ENCODE measurements at places on chromosomes 5 and 9.

DNA sequence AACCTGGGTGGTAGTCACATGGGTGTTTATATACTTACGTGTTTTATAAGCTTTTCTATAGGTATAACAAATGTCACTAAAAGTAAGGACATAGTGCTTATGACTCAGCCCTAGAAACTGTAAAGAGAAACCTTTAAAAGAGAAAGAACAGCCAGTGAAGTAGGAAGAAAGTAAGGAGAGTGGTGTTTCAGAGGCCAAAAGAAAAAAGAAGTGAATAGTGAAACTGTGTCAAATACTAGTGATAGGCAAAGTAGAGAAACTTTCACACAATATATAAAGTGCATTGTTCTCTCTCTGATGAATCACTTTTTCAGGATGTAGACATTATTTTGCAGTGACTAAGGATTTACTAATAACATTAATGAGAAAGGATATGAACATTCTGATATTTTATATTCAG, 74.2 kb upstream of the SUSD1 start:
- no peak for DNase-seq

DNA sequence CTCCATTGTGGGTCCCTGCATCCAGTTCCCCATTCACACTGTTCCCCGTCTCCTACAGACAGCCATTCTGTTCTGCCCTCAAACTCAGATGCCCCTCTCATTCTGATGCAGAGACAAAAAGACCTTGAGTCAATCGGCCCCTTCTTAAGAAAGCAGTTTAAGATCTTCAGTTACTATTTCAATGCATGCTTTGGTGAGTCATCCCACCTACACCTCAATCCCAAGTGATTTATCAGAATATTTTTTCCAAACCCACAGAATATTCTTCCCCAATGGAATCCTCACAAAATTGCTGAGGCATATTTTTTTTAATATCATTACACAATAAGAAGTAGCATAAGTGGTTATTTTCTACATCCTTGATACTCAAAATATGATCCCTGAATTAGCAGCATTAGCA, 92.4 kb upstream of the SLC1A1 start:
- no peak for DNase-seq

- no peak for DNase-seq
Observed at GRCh38 chr5:93746406-93747056, 5.1 kb upstream of the POU5F2 start.

GRCh38 chr5:50969151-50970031, 303.0 kb downstream of the PARP8 start:
- no peak for DNase-seq

DNA sequence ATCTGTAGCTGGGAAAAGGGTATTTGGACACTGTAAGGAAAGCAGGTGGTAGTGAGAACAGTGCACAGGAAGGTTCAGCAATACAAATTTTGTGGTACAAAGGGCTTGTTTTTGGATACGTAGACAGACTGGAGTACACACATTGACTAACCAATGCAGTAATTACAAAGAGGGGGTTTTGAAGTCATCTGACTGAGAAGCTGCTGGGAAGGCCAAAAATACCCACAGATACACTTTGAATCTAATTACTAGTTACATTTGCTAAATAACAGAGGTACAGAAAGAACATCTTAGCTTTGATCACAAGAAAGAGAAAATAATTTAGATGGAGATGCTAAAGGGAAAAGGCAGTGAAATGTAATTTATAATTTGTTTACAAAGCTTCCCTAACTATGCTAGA, 45.9 kb downstream of the PKD2L2 start:
- no peak for DNase-seq

GRCh38 chr9:129757045-129757444, 4.2 kb upstream of the PTGES start:
- no peak for DNase-seq

DNA sequence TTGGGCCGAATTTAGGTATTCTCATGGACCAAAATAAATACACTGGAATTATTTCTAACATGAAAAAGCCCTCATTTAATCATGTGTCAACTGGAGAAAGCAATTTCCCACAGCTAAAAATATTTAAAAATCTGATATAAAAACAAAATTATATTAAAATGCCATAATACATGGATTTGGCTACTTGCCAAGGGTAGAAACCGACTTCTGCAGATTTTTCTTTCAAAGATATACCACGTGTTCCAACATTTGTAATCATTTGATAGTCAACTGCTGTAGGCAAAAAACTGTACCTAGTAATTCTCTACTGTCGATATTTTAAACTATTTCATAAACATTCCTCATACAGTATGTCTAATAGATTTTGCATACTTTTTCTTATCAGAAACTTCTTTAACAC, 237.6 kb downstream of the FBXL17 start:
- DNase-seq: no peak

DNA sequence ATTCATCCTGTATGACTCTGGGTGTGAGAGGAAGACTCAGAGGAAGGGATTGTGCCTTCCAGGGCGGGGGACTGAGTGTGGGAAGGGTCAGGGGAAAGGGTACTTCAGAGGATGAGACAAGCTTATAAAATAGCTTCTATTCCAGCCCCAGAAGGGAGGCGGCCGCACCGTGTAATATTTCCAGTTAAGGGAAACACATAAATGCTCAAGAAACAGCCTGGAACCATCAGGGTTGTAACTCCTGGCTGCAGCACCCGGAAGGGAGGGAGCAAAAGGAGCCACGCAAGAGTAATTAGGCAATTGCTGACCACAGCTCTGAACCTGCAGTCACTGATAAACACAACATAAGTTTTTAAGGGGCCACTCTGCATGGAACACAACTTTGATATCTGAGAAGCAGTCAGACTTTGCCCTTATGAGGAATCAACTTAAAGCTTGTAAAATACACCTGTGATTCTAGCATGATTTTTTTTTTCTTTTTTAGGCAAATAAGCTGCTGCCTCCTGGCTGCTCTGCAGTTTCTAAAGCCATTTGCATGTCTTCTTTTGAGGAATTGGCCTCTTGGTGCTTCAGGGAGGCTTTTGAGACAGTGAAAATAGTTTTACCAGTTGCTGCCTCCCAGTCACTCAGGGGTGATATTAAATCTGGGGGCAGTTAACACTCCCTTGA, 382.7 kb downstream of the ENC1 start:
- no peak for DNase-seq

GRCh38 chr5:176548967-176549444, at the start of gene CDHR2:
CDHR2 (plus strand) TSS chr5:176549342; CDS start chr5:176565353, 16,011 bp downstream.
- no peak for DNase-seq

DNA sequence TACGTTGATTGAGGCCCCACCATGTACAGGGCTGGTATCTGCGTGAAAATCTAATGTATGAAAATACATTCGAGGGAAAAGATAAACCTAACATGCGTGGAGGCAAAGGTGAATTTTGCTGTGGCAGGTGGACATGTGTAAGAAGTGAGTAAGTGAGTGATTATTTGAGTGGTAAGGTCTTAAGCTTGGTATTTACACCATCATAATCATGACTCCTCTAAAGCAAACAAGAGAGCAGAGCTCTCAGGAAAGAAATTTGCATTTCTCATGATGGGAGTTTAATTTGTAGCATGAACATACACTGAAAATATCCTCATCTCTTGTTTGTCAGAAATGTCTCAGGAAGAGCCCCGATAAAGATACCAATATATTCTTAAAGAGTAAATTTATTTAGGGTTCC, 260.6 kb downstream of the PSAT1 start:
- no peak for DNase-seq

DNA sequence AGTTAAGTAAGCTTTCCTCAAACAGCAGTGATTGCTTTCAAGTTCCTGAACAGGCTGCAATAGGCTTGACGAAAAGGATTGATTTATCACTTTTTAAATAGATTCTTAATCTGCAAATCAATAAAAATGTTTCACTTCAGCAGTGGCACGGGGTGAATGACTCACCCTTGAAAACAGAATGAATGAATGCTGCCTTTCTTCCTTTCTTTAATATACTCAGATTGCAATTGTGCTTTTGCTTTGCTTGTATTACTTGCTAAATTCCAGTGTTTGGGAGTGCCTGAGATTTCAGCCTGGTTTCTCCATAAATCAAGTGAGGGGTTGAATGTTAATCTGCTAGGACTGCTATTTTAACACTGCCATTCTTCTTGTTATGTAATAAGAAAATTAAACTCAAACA, 1293.8 kb downstream of the PTPRD start:
- DNase-seq: no peak

DNA sequence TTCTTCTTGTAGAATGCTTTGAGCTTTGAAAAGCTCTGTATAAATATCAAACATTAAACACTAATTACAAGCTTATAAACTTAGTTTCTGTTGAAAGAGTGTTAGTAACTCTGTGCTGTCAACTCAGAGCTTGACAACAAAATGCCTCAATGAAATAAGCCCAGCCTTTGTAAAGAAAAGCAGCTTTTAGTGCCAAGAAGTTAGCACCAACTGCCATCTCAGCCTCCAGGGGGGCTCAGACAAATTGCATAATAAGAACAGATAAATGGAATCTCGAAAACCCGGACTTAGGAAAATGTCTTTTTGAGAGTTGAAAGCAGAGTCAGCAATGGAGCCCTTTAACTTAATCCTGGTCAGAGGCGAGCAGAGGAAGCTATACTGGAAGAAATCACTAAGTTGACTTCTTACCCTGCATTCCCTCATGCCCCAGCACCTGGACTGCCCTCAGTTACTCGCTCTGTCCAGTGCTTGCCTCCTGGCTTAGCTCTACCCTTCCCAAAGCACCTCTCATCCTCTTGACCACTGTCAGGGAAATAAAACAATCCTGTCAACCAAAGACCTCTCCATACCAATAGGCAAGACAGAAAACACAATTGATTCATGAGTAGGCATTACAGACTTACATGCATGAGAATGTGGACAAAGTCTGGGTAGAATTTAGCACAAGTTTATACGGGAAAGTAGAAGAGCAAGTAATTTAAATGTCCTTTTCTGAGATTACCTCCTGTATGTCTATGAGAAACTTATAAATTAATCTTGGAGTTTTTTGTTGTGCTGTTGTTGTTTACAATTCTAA, 352.7 kb downstream of the ZNF608 start:
- DNase-seq: no peak

DNA sequence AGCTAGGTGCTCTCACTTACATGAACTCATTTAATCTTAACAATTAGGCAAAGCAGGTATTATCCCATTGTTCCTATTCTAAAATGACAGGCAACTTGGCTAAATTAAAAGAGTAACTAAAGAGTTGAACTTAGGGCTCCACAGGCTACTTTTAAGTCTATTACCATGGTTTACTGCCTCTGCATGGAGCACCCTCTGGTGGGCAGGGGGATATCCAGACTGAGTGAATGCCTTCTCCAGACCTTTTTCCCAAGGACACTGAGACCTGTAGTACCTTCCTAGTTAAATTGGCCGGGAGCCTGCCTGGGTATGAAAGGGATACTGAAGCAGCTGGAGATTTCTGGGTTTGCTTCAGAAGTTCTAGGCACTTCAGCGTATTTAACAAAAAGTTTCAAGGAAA, 238.1 kb downstream of the ELAVL2 start:
- DNase-seq: no peak

- DNase-seq: no peak
Observed at GRCh38 chr9:132372177-132373095, 17.6 kb upstream of the SETX start.

DNA sequence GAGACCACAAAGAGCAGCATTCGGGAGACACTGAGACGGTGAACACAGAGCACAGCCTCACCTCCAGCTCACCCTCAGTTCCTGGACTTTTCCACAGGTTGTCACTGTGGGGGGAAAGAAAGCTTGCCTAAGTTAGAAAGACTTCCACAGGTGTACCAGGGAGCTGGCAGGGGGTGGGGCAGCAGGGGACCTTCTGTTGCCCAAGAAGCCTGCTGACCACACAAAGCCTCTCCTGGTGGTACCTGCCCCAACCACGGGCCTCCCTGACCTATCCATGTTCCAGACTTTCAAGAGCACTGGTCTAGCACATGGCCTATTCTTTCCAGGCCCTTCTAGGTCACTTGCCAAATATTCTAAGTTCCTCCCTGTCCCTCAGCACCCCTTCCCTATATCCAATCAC, 550.8 kb downstream of the BNC2 start:
- no peak for DNase-seq

DNA sequence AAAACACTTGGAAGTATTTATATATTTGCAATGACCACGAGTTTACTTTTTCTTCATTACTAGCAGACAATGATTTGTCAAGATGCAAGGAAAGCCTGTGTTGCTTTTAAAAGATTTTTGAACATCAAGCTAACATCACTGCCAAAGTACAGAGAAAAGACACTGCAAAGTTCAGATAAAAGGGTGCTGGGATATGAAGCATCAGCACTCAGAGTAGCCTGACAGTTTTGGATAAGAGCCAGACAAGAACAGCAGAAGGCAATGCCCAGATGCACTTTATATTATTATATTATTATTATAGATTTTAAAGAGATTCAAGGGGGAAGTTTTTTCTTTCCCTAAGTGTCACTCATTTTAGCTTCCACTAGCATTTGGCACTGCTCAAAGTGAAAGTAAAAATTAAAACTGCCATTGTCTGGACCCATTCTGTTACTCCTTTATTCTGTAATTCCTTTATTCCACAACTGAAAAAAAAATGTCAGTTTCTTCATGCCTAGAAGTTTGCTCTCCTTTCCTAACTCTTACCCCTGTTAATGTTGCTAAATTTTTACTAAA, 240.6 kb downstream of the EFNA5 start:
- no peak for DNase-seq

- no peak for DNase-seq
Observed at GRCh38 chr9:108117795-108118194, 628.2 kb upstream of the KLF4 start.

DNA sequence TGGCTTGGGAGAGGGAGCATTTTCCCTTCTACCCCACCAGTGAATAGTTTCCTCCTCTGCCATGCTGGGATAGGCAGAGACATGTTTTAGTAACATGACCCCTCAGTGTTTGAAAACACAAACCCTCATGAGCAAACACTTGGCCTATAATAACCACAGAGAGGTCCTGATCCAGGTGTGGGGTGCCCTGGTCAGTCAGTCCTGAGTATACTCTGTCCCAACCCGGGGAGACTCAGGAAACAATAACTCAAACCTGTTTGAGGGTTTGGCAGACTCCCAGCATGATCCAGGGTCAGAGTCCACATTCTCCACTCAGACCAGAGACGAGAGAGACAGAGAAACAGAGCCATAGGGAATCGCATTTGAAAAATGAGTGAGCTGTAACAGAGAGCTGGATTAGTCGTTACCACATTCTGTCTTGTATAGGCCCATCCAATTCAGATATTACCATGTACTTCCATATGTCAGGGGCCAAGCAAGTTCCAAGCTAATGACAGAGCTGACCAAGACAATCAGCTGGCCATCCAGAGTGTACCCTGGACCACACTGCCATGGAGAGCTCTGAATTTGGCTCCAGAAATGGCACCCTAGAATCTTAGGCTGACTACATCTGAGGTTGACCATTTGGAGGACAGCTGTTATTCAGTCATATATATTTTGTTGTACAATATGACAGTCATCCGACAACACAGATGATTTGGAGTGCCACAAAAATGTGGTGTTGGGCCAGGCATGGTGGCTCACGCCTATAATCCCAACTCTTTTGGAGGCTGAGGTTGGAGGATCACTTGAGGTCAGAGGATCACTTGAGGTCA, 4.2 kb upstream of the CA9 start:
- DNase-seq: no peak

- no peak for DNase-seq
Observed at GRCh38 chr5:11724940-11725339, 179.3 kb downstream of the CTNND2 start.

GRCh38 chr5:42666869-42667268, 89.7 kb upstream of the CCDC152 start:
- DNase-seq: no peak

GRCh38 chr5:68803881-68804319, 289.9 kb upstream of the SLC30A5 start:
- DNase-seq: no peak
